ENCODE measurements at places on chromosomes 7 and 10. TPM values are rescaled to one million over a fixed set of nuclear protein-coding genes. Genes with fewer than 3 reads are reported as not detected.
A peak's percentile ranks its signal among the peaks of the same experiment; 100 is the strongest.

GRCh38 chr7:30656006-30656957 lies 26.0 kb downstream of the CRHR2 start:
- no peaks in the 10 kb centered on the region for H3K27me3 ChIP-seq
- no peaks in the 10 kb centered on the region for H3K4me1 ChIP-seq
- H3K27ac ChIP-seq: no peak overlapping the region
- H3K4me3 ChIP-seq: no peak overlapping the region

- H3K4me1 ChIP-seq: no peaks in the 10 kb centered on the region
- no peaks in the 10 kb centered on the region for H3K27me3 ChIP-seq
- no peak overlapping the region for H3K4me3 ChIP-seq
- no peak overlapping the region for H3K27ac ChIP-seq
- H3K36me3 ChIP-seq: no peaks in the 10 kb centered on the region
These were observed 79.1 kb upstream of the PPIF start for GRCh38 chr10:79268161-79268601.

DNA sequence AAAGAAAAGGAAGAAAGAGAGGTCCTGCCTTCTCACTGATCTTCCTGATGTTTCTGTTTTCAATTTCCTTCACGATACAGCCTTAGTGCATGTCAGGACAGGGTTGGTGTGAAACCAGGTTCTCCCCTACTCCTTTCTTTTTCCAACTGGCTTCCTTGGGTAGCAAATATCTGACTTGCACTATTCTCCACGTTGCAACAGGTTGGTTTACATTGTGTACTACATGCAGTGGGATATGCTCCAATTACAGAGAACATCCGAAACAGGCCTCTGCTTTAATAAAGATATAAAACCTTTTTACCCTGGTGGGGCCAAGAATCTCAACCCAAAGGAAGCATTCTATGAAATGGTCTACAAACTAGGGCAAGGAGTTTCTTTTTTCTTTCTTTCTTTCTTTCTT lies 16.9 kb upstream of the CREB5 start:
- peaks cover 10% of the 10 kb centered on the region for H3K27me3 ChIP-seq
- no peaks in the 10 kb centered on the region for H3K36me3 ChIP-seq
- no peaks in the 10 kb centered on the region for H3K4me1 ChIP-seq
- no peak overlapping the region for H3K27ac ChIP-seq
- no peak overlapping the region for H3K4me3 ChIP-seq

DNA sequence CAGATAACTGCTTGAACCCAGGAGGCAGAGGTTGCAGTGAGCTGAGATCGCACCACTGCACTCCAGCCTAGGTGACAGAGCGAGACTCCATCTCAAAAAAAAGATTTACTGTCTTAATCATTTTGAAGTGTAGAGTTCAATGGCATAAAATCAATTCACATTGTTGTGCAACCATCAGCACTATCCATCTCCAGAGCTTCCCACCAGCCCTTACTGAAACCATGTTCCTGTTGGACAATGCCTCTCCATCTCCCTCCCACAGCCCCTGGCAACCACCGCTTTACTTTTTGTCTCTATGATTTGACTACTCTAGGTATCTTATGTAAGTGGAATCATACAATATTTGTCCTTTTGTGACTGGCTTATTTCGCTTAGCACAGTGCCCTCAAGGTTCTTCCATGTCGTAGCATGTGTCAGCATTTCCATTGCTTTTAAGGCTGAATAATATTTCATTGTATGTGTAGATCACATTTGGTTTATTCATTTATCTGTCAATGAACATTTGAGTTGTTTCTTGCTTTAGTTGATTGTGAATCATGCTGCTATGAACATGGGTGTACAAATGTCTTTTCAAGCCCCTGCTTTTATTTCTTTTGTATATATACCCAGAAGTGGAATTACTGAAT lies 33.1 kb downstream of the NACAD start:
- no peaks in the 10 kb centered on the region for H3K36me3 ChIP-seq
- no peaks in the 10 kb centered on the region for H3K27me3 ChIP-seq
- H3K27ac ChIP-seq: no peak overlapping the region
- H3K4me3 ChIP-seq: no peak overlapping the region
- DNase-seq: no peak
- no peaks in the 10 kb centered on the region for H3K4me1 ChIP-seq

GRCh38 chr7:99406557-99406956 lies 1.8 kb downstream of the PDAP1 start:
- H3K4me3 ChIP-seq: peak overlapping the region; percentile 96
- no peak for DNase-seq
- no peaks in the 10 kb centered on the region for H3K27me3 ChIP-seq
- peaks cover 28% of the 10 kb centered on the region for H3K36me3 ChIP-seq
- H3K27ac ChIP-seq: peak overlapping the region; percentile 98

DNA sequence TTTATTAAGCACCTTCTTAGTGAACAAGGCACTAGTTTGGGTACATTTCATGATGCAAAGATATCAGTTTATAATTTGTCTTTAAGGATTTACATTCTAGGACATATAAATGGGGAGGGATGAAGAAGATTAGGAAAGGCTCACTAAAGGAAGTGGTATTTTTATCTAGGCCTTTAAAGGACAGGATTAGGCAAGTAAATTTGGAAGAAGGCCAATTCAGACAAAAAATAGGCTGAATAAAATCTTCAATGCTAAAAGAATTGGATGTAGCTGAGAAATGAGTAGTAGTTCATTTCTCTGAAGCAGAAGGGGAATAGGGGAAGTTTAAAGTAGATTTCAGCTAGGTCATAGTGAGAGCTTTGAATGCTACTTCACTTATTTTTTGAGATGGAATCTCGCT lies 4.8 kb upstream of the FAM24B start:
- no peaks in the 10 kb centered on the region for H3K27me3 ChIP-seq
- H3K36me3 ChIP-seq: peaks cover 5% of the 10 kb centered on the region
- peaks cover 11% of the 10 kb centered on the region for H3K4me1 ChIP-seq
- no peak overlapping the region for H3K4me3 ChIP-seq

The TBC1D12 gene
- 23.7 TPM for total RNA-seq

The CHST3 gene
- 44.6 TPM for total RNA-seq
